ENCODE measurements at places on chromosomes 1 and 21.

GRCh38 chr1:176811511-176812288, 348.7 kb downstream of the PAPPA2 start:
- DNase-seq: no peak

DNA sequence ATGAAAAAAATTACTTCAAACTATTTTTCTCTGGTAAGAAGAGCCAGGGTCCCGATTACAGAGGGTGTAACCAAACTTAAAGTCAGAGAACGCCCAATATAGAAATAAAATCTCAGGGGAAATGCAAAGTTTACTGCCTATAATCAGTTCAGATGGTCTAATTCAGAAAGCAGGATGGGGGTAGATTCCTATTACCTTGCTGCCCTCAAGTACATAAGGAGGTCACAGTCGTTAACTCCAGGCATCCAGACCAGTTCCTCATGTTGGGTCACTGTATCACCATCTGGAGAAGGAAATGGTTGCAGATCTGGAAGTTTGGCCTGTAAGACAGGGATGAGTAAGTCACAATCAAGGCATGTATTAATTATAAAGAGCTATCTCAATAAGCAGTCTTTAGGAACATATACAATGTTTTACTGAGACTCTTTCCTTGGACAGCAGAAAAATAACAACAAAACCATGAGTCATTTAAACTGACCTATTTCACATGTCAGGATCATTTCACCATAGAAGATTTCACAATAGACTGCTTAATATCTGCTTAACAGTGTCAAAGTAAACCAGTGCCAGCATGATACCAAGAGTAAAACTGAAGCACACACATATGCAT, 179.4 kb downstream of the SLC45A1 start:
- DNase-seq: no peak

- no peak for DNase-seq
These were observed 36.0 kb downstream of the LACTBL1 start for GRCh38 chr1:22936681-22937080.

- no peak for DNase-seq
These were observed 883 bp upstream of the EVA1B start for GRCh38 chr1:36324353-36324703.

DNA sequence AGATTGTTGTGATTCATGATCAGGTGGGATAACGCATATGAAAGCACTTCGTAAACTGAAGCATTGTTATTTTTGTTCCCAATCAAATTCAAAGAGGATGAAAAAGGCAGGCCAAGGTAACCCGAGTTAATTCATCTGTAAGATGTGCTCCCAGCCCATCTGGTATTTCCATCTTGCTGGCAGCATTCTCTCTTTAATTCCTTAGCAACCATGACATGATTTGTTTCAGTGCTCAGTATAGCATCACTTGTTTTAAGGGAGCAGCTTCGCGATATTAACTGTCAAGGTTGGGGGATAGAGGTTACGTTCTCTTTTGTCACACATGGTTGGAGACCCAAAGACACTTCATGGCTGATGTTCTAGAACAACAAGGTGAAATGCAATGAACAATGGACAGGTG, 6.4 kb downstream of the TSPAN2 start:
- DNase-seq: no peak

DNA sequence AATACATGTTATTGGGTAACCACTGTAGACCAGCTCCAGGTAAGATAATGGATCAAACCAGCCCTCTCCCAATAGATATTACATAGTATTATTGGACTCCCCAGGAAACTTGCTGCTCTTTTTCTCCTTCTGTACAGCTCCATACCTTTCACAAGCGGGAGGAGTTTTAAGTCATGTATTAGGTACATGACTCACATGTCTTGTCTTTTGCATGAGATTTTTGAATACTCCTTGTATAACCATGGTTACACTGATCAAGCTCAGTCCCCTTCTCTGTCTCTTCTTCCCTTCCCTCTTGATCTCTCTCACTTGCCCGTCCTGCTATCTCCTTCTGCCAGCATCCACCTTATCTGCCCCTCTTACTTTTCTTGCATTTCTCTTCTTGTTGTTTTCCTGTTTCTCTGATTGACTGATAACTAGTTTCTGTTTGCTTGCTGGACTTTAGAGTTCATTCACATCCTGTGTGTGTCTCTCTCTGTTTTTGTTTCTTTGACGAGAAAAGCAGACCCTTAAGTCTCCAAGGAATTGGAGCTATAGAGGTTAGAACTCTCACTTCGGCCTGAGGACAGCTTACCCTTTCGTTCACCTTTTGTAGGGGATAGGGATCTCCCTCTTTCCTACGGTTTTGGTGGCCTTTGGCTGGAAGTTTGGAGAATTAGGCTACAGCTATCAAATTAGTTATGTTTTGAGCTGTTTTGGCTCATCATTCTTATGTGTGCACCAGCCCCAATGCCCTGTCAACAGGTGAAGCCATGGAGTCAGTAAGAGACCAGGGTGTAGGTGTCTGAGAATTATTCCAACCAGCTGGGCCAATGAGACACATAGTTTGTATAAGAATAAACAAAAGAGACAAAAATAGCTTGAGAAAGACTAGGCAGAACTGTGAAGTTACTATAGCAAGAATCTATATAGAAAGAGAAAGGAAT, 49.0 kb upstream of the ASB17 start:
- no peak for DNase-seq

DNA sequence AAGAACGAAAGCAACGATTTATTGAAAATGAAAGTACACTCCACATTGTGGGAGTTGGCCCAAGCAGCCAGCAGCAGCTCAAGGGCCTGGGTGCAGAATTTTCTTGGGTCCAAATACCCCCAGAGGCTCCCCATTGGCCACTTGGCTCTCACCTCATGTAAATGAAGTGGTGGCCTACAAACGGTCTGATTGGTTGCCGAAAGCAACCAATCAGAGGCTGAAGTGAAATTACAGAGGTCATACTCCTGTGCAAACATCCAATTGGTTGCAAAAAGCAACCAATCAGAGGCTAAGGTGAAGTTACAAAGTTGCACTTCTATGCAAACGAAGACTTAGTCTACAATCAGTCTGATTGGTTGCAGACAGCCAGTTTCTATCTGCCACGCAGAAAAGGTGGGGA, 31.9 kb downstream of the FAM163A start:
- no peak for DNase-seq

DNA sequence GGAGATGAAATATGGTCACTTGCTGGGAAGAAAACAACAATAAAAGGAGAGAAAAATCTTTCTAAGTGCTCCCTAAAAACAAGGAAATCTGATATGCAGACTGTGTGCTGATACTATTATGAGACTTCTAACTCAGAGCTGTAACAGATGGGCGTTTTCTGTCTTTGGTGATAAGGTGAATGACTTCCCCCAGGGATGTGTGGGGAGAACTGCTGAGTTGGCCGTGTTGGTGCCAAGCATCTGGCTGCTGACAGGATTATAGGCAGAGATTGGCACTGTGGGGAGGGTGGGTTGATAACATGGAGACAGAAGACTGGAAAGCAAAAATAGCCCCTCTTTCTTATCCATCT, 438.5 kb upstream of the PLXNA2 start:
- no peak for DNase-seq

- DNase-seq: peak; percentile 67
These were observed at the start of gene IFI44L for GRCh38 chr1:78619803-78620579. Gene IFI44L, plus strand, starts transcription at chr1:78620448. Its CDS starts 7,468 bp downstream, at chr1:78627916.

- no peak for DNase-seq
These were observed 299.9 kb upstream of the PLD5 start for GRCh38 chr1:242824435-242824834.

- no peak for DNase-seq
These were observed 173.7 kb upstream of the C1orf105 start for GRCh38 chr1:172246521-172247390.

DNA sequence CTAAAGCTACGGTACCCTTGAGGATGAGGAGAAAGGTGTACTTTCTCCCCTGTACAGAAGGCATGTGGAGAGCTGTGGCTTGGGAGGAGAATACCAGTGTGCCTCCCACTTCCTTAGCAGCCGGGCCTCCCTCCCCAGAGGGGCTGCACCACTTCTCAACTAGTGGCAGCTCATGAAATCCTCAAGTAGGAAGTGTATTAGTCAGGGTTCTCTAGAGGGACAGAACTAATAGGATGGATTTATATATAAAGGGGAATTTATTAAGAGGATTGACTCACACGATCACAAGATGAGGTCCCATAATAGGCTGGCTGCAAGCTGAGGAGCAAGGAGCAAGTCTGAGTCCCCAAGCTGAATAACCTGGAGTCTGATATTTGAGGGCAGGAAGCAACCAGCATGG, 53.1 kb upstream of the PPP2R5A start:
- no peak for DNase-seq

GRCh38 chr1:55204997-55205396, 10.2 kb downstream of the USP24 start:
- no peak for DNase-seq

DNA sequence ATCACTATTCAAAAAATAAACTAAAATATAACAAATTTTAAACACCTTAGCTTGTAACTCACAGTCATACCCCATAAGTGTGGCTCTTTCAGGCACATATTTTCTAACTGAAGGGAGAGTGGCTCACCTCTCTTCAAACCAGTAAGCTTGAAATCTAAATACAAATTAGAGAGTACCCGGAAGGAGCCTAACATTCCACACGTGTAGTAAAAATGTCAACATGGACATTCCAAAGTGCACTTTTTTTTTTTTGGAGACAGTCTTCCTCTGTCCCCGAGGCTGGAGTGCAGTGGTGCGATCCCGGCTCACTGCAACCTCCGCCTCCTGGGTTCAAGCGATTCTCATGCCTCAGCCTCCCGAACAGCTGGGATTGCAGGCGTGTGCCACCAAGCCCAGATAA, 275.6 kb upstream of the ADGRL2 start:
- DNase-seq: no peak

GRCh38 chr1:94236630-94237290, 624 bp downstream of the ARHGAP29 start:
- DNase-seq: no peak

DNA sequence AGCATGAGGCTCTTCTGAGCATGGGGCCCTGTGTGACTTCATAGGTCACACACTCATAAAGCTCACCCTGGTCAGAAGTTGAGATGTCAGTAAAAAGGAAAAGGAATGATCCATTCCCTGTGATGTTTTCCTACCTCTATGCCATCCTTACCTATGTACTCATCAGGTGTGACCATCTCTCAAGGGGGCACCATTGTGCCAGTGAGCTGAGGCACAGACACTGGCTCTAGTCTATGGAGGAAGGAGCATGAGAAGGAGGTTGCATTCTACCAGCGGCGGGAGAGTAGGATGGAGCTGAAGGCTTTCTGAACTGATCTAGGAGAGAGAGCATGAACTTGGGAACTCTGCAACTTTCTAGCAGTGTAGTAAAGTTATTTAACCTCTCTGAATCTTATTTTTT, 65.8 kb upstream of the RGL1 start:
- no peak for DNase-seq

DNA sequence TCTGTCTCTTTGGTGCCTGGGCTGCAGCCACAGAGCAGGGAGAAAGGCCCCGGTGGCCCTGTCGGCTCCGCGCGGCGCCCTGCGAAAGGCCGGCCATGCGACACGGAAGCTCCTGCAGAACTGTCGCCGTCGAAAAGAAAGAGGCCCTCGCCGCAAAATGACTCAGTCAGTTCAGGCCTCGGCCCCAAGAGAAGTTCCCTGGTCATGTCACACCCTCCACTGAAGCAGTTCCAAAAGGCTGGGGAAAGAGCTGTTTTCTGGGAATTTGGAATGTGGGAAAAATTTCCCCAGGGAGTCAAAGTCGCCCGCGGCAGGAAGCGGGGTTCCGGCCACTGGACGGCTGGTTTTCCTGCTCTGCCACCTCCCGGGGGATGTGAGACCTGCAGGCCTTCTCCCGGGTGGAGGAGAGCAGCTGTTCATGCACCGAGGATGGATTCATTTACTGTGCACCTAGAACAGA, 115.8 kb upstream of the ZNF678 start:
- DNase-seq: no peak
